Stimulated activated CD8-positive, alpha-beta memory T cell treated with anti-CD3 and anti-CD28 coated beads, Interleukin-15, amount 100 ng/mL, for 4 hours (primary cell): ENCODE measurements at places on chromosomes 7 and 10.

GRCh38 chr10:76106611-76107010 is 675.2 kb downstream of the LRMDA start:
- no peak for DNase-seq

DNA sequence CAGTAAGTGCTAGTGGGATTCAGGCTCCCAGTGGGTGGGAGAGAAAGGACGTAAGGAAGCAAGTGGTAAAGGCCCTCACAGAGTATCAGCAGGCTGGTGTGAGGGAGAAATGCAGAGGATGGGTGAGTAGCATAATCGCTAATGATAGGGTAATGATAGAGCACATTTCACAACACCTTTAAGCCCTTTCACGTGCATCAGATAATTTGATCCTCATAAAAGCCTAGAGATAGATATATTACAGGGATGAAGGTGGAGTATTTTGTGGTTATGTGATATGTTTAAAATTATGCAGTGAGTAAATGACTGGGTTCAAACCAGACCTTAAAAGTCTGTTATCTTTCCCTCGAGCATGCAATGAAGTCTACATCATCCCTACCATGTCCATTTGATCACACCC is 10.3 kb downstream of the LEP start:
- DNase-seq, result no peak

DNA sequence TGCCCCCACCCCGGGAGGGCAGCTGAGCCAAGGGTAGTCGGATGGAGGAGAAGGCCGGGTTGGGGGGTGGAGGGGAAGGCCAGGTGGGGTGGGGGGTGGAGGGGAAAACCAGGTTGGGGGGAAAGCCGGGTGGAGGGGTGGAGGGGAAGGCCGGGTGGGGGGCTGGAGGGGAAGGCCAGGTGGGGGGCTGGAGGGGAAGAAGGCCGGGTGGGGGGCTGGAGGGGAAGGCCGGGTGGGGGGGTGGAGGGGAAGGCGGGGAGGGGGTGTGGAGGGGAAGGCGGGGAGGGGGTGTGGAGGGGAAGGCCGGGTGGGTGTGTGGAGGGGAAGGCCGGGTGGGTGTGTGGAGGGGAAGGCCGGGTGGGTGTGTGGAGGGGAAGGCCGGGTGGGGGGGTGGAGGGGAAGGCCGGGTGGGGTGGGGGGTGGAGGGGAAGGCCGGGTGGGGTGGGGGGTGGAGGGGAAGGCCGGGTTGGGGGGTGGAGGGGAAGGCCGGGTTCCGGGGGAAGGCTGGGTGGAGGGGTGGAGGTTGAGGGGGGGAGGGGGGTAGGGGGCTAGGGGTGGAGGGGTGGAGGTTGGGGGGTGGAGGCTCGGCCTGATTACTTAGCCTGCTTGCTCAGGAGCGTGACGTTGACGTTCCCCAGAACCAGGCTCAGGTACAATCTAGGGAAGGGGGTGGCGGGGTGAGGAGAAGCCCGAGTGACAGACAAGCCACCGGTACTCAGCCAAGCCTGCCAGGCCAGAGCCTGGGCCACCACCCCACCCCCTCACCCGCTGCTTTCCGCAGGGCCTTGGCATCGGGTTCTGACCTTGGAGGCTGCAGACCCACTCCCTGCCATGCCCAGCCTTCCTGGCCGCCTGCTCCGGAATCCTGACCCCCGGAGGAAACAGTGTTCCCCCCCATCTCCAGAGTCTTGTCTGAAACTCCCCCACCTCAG is 5.6 kb downstream of the TMEM120A start:
- no peak for DNase-seq

- DNase-seq, result no peak
Measured at GRCh38 chr7:12357508-12357907, 46.2 kb downstream of the VWDE start.

- no peak for DNase-seq
Measured at GRCh38 chr7:48078470-48078869, 10.6 kb upstream of the UPP1 start.

- DNase-seq, result no peak
Measured at GRCh38 chr7:44327981-44328380, 2.6 kb upstream of the CAMK2B start.

- DNase-seq, result no peak
Measured at GRCh38 chr10:95976362-95977229, 66.8 kb upstream of the CCNJ start.

GRCh38 chr7:112669306-112669705 is 120.9 kb downstream of the TMEM168 start:
- DNase-seq, result no peak

- DNase-seq, result no peak
Measured at GRCh38 chr7:27166531-27167505, 1.5 kb upstream of the HOXA9 start.

- DNase-seq, result peak; percentile 11
Measured at GRCh38 chr7:5629941-5630340, 151.5 kb downstream of the RNF216 start.

- DNase-seq, result no peak
Measured at GRCh38 chr7:12315049-12315448, 88.6 kb downstream of the VWDE start.

DNA sequence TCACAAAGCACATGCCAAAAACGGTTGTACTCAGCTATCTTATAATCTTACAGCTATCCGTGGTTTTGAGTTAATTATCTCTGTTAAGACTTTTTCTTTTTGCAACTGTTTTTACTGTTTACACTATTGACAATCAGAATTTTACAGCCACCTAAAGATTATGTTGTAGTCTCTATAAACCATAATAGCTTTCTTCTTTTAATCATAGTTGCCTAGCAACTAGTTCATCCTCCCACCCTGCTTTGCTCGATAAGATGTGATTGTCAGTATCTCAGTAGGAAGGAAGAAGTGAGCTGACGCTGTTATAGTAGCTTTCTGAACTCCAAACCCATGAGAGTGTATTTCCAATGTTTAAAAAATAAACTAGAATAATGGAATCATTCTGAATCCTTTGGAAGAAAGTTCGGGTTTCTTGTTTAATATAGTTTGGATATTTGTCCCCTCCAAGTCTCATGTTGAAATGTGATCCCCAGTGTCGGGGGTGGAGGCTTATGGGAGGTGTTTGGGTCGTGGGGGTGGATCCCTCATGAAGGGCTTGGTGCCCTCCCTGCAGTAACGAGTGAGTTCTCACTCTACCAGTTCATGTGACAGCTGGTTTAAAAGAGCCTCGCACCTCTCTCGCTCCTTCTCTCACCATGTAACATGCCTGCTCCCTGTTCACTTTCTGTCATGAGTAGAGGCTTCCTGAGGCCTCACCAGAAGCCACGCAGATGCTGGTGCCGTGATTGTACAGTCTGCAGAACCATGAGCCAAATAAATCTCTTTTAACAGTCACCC is 68.1 kb downstream of the SVOPL start:
- DNase-seq, result no peak

- no peak for DNase-seq
Measured at GRCh38 chr10:129415215-129416140, 51.6 kb upstream of the MGMT start.

DNA sequence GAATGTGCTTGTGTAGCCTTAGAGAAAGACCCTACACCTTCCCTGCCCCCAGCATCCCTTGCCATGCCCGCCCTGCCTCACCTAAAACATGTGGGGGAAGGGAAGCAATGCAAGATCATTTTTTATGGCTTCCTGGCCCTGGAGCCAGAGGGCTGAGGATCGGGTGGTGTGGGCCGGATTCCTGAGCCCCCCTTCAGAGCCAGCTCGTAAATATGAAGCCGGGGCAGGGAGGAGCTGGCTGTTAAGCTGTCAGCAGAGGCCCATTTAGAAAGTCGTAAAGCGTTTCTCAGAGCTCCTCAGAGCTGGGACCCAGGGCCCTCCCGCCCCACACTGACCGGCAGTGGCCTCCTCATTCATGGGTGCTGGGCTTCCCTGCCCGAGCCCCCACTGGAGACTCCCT is 23.9 kb downstream of the UNC5B start:
- DNase-seq, result no peak

GRCh38 chr7:78985509-78985908 is 468.0 kb downstream of the MAGI2 start:
- no peak for DNase-seq

- no peak for DNase-seq
Measured at GRCh38 chr7:109996411-109996810, 1094.5 kb upstream of the LRRN3 start.

DNA sequence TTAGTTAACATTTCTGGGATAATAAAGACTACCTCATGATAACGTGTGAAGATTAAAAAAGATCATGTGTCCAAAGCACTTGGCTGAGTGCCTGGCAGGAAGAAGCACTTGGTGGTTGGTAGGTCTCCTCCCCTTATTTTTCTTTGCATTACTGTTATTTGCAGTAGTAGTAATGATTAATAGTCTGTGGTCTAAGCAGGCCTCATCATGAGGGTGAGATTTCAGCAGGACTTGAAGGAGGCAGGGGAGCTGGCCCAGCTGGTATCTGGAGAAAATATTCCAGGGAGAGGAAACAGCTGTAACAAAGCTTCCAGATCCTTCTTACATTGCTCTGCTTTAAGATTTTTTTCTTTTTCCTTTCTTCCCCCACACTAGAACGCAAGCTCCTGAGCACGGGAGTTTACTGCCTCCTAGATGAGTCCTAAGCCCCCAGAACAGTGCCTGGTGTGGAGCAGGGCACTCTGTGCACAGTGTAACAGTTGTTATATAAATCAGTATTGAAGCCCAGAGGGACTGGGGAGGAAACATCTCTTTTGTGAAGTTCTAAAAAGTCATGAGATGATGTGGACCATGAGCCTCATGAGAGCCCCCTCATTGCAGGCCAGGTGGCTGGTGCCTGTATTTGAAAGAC is 31.1 kb upstream of the RHEB start:
- DNase-seq, result no peak

GRCh38 chr7:155984028-155984580 is 171.8 kb upstream of the SHH start:
- no peak for DNase-seq

- DNase-seq, result no peak
Measured at GRCh38 chr10:127266431-127266830, 70.0 kb upstream of the INSYN2A start.

GRCh38 chr10:11435581-11435981 is 175.9 kb downstream of the USP6NL start:
- no peak for DNase-seq

- DNase-seq, result no peak
Measured at GRCh38 chr10:53786236-53786900, 1013.8 kb upstream of the MBL2 start.

GRCh38 chr10:121433965-121434364 is 164.3 kb downstream of the FGFR2 start:
- DNase-seq, result no peak

DNA sequence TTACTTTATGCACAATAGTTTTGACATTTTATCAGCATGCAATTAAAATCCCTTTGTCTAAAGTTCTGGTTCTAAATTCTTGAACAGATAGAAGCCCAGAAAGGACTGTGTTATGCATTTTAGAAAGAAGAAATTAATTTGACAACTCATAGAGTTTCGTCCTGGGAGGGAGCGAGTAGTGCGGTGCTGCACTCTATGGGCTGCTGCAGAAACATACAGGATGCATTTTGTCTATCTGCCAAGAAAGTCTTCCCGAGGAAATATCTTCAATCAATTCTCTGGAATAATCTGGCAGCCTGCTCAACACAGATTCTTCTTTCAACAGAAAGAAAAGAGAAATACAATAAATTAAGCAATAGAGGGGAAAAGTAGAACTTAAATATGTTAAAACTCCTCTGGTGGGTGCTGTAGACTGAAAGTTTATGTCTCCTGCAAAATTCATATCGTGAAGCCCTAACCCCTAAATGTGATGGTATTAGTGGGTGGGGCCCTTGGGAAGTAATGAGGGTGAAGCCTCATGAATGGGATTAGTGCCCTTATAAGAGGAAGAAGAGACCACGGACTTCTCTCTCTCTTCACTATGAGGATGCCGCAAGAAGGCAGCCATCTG is 39.0 kb upstream of the IFRD1 start:
- DNase-seq, result no peak

GRCh38 chr10:73932620-73933112 is 21.7 kb downstream of the PLAU start:
- no peak for DNase-seq
